ENCODE measurements at places on chromosomes 5 and 9. TPM values are rescaled to one million over a fixed set of nuclear protein-coding genes. Genes with fewer than 3 reads are reported as not detected.

GRCh38 chr5:116880150-116880549 lies 305.5 kb upstream of the SEMA6A start:
- no peak for DNase-seq
- no peak overlapping the region for H3K27ac ChIP-seq
- no peaks in the 10 kb centered on the region for H3K4me1 ChIP-seq
- H3K4me3 ChIP-seq: no peak overlapping the region

The MARVELD2 gene
- total RNA-seq: 51.2 TPM

The PCDHGA11 gene
- total RNA-seq: 1.3 TPM

The ORM1 gene
- total RNA-seq: 10.3 TPM

DNA sequence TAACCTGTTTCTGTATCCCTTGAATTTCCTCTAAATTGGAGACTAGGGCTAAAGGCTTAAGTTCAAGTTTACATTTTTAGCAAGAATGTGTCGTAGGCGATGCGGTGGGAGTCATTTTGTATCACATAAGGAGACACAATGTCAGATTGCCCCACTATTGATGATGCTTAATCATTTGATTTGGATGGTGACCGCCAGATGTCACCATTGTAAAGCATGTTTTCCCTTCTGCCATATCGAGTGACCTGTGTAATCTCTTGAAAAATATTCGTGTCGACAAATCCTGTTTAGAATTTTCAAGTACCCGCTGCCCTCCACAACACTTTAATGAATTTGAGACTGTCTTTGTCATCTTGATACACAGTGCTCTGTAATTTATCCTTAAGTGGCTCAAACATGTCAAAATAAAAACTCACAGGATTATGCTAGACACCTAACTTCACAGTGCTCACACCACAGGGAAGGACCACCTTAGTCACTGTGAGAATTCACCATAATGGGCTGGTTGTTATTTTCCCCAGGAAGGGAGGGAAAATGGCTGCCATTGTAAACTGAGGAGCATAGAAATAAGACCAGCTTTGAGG lies 34.5 kb upstream of the SLC46A2 start:
- no peak overlapping the region for H3K4me3 ChIP-seq
- H3K36me3 ChIP-seq: no peaks in the 10 kb centered on the region
- H3K4me1 ChIP-seq: no peaks in the 10 kb centered on the region
- H3K27ac ChIP-seq: no peak overlapping the region

The OCLN gene
- total RNA-seq: 115 TPM

DNA sequence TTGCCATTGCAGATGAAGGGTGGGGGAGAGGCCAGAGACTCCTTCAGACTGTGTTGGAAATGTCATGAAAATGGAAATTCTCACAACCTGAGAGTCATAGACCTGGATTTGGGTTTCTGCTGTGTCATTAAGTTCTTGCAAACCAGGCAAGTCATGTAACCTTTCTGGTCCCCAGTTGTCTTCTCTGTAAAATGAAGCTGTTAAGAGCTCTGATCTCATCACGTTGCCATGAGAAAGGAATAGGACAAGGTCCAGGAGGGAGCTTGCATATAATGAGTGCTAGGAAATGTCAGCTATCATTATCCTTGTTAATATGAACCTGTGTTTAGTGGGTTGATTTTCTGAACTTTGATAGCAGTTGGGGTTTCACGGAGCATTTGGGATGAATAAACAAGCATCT lies 59.1 kb downstream of the FGF1 start:
- no peak overlapping the region for H3K27ac ChIP-seq
- no peak for DNase-seq
- H3K4me1 ChIP-seq: no peaks in the 10 kb centered on the region

- H3K27me3 ChIP-seq: no peaks in the 10 kb centered on the region
- DNase-seq: no peak
- H3K4me1 ChIP-seq: no peaks in the 10 kb centered on the region
- H3K27ac ChIP-seq: no peak overlapping the region
- no peak overlapping the region for H3K4me3 ChIP-seq
Measured at GRCh38 chr9:120767451-120767850, 25.8 kb downstream of the FBXW2 start.

- DNase-seq: no peak
- no peaks in the 10 kb centered on the region for H3K4me1 ChIP-seq
- H3K4me3 ChIP-seq: no peak overlapping the region
- H3K27ac ChIP-seq: no peak overlapping the region
- no peaks in the 10 kb centered on the region for H3K27me3 ChIP-seq
Measured at GRCh38 chr5:170056561-170057267, 49.0 kb upstream of the FOXI1 start.

DNA sequence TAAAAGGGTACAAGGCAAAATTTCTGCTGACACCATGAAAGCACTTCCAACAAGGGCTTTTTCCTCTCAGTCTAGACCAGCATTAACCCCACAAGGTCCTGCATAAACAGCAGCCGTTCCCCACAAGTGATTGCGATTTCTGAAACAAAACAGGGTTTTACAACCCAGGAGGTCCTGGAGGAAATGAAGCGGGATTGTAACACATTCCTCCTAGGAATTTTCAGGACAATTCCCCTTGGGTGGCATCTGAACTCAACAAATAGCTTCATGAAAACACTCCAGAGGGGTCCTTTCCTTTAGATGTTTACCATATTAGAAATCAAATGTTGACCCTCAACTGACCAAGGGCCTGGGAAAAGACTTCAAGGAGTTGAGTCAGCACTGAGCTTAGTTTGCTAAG lies 36.7 kb upstream of the SHC3 start:
- H3K36me3 ChIP-seq: no peaks in the 10 kb centered on the region
- H3K4me3 ChIP-seq: no peak overlapping the region
- H3K4me1 ChIP-seq: no peaks in the 10 kb centered on the region
- no peak overlapping the region for H3K27ac ChIP-seq

All from colonic mucosa (tissue), 4 donors.